H9 (cell line): ENCODE measurements at places on chromosomes 2 and 18. TPM values are rescaled to one million over a fixed set of nuclear protein-coding genes. Genes with fewer than 3 reads are reported as not detected.

IL36B gene
- not detected in 2 replicates for total RNA-seq

PXDN gene
- 140 and 146 TPM in 2 replicates for total RNA-seq

GRCh38 chr2:174835797-174836255, 71.6 kb upstream of the CHRNA1 start:
- no peak for DNase-seq

DNA sequence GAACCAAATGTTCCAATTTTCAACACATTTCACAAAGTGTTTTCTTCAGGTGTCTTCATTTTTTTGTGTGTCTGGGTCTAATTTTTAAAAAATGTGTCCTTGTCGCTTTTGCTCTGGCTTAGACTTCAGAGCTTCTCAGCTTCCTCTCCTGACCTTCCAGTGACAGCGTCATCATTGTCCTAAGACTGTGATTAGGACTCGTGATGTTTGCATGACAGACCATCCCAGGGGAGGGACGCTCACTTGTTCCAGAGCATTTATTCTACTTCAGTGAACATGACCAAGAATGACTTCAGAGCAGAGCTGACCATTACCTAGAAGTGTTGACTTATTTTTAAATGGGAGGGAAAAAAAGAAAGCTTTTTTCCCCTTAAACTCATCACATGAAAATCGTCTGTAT, 591.9 kb downstream of the IRS1 start:
- DNase-seq, result no peak

- no peak for DNase-seq
Observed at GRCh38 chr2:38933653-38934052, 44.0 kb downstream of the ARHGEF33 start.

DNA sequence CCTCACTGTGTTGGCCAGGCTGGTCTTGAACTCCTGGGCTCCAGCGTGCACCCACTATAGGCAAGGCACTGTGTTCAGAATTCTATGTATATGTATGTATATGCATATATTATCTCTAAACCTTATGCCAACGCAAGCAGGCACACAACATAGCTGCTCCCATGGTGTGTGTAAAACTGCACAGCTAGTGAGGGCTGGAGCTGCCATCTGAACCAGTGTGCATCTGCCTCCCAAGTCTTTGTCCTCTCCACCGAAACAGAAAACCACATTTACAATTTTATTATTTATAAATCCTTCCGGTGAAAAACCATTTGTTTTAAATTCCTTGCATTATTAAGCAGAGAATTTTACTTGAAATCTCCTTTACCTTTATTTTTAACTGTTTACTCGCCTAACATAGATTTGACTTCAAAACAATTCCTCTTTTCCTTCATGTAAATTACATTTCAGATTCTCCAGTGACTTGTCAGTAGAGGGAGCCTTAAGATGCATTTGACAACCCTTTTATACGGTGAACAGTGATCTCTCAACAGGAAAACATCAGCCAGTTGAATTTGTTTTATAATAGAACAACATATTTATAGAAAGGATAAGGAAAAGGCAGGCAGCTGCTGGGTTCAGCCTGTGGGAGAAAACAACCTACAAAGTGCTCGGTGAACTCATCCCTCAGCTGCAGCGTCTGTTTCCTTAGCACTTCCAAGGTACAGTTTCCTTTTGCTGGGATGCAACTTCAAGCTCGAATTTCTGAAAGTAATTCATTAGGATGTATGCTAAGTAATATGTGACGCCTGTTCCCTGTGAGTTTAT, 101.2 kb downstream of the MYT1L start:
- DNase-seq, result no peak

- no peak for DNase-seq
Observed at GRCh38 chr2:165141601-165142354, 62.1 kb downstream of the SCN3A start.

- no peak for DNase-seq
Observed at GRCh38 chr2:43265001-43265400, 38.6 kb upstream of the ZFP36L2 start.
